Thymus (tissue), 14 donors: ENCODE measurements at places on chromosomes 5 and 9. TPM values are rescaled to one million over a fixed set of nuclear protein-coding genes. Genes with fewer than 3 reads are reported as not detected.

The RLN1 gene
- 1.3 TPM for polyA plus RNA-seq

The KIF27 gene
- polyA plus RNA-seq = 2.9 TPM

The CTSL gene
- 264 TPM for polyA plus RNA-seq

The ITGA2 gene
- polyA plus RNA-seq = 3.5 TPM

The ZBED3 gene
- polyA plus RNA-seq = 4.6 TPM

The DMRT3 gene
- 0.21 TPM for polyA plus RNA-seq

The SNAPC4 gene
- polyA plus RNA-seq = 11.3 TPM

The FOXD4 gene
- polyA plus RNA-seq = 0.82 TPM

The SV2C gene
- polyA plus RNA-seq = 0.27 TPM

The NR6A1 gene
- polyA plus RNA-seq = 0.52 TPM

The ENHO gene
- polyA plus RNA-seq = 3.7 TPM

The C9orf153 gene
- 0.16 TPM for polyA plus RNA-seq

The CMYA5 gene
- polyA plus RNA-seq = 7.2 TPM

The SLC34A3 gene
- polyA plus RNA-seq = 0.14 TPM
